ENCODE measurements at places on chromosomes 4 and X.

DNA sequence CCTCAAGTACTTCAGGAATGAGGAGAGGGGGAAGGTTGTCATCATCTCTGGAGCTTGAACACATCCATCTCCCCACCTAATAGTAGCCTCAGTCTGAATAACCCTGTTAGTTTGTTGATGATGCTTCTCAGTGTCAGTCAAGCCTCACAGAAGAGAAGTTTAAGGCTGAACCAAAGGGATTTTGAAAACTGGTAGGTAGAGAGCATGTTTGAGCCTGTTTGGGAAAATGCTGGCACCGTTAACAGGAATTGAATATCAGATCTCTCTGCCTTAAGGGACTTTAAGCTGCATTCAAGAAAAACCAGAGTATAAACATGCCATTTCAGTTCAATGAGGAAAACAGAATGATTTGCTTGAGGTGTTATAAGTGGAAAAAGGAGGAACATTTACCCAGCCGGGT lies 73.1 kb downstream of the MAPK10 start:
- DNase-seq: no peak

GRCh38 chr4:84319124-84319523 lies 180.0 kb downstream of the NKX6-1 start:
- DNase-seq: no peak

GRCh38 chr4:38281371-38282071 lies 321.3 kb downstream of the PTTG2 start:
- no peak for DNase-seq

- no peak for DNase-seq
Observed at GRCh38 chr4:118962540-118962939, 73.9 kb downstream of the SYNPO2 start.

- DNase-seq: no peak
Observed at GRCh38 chr4:81827577-81828202, 356.0 kb upstream of the RASGEF1B start.

GRCh38 chr4:45199736-45200135 lies 473.4 kb upstream of the GNPDA2 start:
- no peak for DNase-seq

GRCh38 chrX:107450823-107451509 lies 1.5 kb downstream of the FRMPD3 start:
- no peak for DNase-seq

GRCh38 chr4:95107635-95108034 lies 349.9 kb downstream of the BMPR1B start:
- DNase-seq: no peak
